ENCODE measurements at places on chromosomes 5 and 9.

DNA sequence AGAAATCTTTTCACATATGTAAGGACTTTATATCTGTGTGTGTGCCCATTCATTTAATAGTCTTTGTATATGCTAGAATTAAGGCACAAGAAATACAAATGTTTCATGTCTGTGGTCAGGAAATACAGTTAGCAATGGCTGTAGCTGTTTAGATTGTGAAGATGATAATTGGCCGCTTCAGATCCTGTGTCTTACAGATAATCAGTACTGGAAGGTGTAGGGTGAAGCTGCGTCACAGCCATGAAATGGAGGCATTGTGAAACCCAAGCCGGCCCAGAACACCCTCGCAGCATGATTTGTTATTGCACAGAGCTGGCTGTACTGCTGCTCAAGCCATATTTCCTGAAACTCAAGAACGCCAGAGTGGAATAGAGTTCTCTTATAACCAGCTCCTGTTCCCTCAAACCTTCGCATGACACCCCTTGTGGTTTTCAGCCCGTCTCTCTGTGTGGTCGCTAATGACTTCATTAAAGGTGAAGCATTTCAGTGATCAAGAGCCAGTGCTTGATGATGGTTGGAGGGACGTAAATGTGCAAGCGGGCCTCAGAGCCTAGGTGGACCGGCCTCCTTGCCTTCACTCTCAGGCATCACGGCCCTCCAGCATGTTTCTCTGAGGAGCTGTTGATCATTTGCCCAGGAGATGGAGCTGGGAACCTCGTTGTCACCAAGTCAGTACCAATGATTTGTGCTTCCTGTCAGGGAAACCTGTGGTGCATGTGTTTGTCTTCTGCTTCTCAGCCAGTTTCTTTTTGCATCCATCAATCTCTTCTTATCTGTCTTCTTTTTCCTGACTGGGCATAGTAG is 80.1 kb downstream of the F2RL2 start:
- peak; percentile 20 for DNase-seq

GRCh38 chr9:106707291-106707690 is 155.7 kb upstream of the ZNF462 start:
- DNase-seq: no peak

- no peak for DNase-seq
Observed at GRCh38 chr9:83330207-83331196, 207.7 kb downstream of the FRMD3 start.

DNA sequence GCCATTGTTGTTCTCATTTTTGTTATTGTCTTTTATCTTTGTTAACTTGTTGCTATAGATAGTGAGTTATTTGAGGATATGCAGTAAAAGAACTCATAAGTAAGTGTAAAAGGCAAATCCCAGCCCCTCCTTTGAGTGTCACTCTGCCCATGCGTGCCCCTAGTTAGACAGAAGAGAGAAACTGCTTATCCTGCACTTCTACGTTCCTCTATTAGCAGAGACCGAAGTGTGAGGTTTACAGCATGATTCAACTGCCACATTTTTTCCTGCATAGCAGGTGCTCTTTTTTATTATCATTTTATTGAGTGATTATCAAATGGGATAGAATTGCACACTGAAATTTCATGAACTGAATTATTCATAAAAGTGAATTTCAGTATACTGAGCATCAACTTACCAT is 12.0 kb upstream of the DNAH5 start:
- DNase-seq: no peak

- DNase-seq: no peak
Observed at GRCh38 chr5:82044010-82044409, 72.2 kb downstream of the ATG10 start.

DNA sequence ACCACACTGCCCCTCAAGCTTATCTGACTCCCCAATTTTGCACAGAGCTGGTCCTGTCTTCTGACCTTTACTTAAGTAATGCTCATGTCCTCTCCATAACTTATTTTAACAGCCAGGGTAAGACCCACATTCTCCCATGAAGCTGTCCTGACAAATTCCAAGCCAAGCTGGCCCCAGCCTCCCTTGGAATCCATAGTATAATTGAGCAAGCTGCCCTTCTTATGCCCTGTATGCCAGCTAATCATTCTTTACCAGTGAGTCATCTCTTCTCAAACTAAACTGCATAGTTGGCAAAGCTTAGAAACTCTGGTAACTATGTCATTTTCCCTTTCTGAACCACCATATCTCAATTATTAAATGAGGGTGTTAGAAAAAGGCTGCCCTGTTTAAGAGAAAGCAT is 92.4 kb downstream of the NFIB start:
- DNase-seq: no peak

GRCh38 chr5:39755986-39756385 is 331.2 kb upstream of the DAB2 start:
- DNase-seq: no peak

DNA sequence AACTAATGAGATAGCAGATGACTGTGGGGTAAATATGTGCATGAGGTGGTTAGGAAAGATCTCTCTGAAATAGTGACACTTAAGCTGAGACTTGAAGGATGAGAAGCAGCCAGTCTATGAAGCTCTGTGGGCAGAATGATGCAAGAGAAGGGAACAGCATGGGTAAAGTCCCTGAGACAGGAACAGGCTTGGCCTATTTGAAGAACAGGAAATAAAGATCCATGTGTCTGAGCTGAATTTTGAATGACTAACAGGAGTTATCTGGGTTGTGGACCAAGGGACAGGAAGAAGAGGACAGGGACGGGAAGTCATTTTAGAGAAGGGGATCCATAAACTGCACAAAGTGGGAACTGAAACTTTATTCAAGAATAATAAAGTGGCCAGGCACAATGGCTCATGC is 25.6 kb upstream of the HMGCS1 start:
- DNase-seq: no peak

- DNase-seq: no peak
Observed at GRCh38 chr9:135287627-135288026, 192.0 kb upstream of the PPP1R26 start.

DNA sequence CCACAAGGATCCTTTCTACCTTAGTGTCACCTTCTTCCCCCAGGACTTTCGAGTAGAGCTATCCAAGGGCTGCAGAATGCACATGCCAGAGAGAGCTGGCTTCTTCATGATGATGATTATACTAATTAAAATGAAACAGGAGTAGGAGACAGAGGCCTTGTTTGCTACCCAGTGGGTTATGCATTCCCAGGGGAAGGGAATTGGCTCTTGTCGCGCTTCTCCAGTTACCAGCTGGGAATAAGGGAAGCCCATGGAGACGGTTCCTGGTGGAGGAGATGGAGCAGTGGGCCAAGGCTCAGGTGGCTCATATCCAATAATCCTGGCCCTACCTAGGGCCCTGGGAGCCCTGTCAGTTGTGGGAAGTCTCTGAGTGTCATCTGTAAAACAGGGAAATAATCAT is 65.1 kb downstream of the WWC1 start:
- no peak for DNase-seq

DNA sequence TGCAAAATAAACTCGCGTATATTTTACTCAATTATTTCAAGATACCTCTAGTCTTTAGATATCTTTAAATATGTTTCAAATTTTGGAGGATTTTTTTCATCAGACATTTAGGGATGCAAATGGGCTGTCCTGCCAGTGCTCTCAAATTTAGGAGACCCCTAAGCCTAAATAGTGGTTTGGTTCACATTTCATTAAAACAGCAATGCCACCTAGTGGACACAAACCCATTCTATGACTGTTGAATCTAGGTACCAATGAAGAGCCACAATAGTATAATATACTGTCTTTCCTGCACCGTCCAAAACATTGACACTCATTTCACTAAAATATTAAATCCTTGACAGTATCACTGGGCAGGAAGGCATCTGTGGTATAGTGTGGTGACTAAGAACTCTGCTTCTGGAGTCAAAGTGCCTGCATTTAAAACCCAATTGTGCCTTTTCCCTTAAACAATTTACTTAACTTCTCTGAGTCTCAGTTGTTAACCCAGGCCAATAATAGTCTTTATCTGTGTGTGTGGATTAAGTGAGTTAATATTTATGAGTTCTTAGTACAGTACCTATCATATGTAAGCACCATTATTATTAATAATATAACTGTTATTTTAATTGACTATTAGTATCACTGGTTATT is 148.0 kb downstream of the RORB start:
- no peak for DNase-seq

- DNase-seq: no peak
Observed at GRCh38 chr9:129102791-129103594, 7.6 kb downstream of the CRAT start.

- DNase-seq: no peak
Observed at GRCh38 chr9:129237803-129238202, 59.7 kb upstream of the IER5L start.

- no peak for DNase-seq
Observed at GRCh38 chr5:121731377-121731776, 120.3 kb upstream of the FTMT start.

- DNase-seq: no peak
Observed at GRCh38 chr5:180084638-180085561, 13.3 kb upstream of the RNF130 start.

GRCh38 chr9:127390563-127390962 is 6.4 kb upstream of the SLC2A8 start:
- DNase-seq: no peak

- DNase-seq: no peak
Observed at GRCh38 chr5:171442287-171443042, 23.0 kb downstream of the FGF18 start.

GRCh38 chr5:77280036-77280435 is 69.6 kb downstream of the PDE8B start:
- DNase-seq: no peak

DNA sequence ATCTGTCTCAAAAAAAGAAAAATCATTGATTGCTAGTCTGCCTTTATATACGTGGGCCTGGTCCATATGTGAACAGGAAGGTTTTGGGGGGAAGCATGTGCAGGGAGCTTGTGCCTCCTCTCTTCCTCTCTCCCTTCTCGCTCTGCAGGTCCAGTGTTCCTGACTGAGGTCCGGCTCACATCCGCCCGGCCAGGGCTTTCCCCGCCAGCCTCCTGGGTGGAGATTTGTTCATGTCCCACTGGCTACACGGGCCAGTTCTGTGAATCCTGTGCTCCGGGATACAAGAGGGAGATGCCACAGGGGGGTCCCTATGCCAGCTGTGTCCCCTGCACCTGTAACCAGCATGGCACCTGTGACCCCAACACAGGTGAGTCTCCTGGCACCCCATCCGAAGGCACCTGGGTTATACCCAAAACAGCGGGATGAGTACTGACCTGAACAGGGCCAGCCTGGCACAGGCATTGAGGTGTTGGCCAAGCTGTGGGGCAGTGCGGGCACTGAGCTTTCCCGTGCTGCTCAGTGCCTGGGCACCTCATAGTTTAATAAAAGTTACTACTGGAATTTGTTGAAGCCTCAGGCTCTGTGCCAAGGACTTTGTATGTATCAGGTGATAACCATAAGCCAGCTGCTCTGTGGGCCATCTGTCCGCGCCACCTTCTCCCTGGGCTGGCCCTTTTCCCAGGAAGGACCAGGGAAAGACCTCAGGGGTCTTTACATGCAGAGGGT is 39.4 kb upstream of the AIF1L start:
- no peak for DNase-seq

GRCh38 chr9:134320126-134320867 is 6.0 kb upstream of the RXRA start:
- no peak for DNase-seq

- no peak for DNase-seq
Observed at GRCh38 chr9:120891245-120891883, 14.4 kb upstream of the PHF19 start.

DNA sequence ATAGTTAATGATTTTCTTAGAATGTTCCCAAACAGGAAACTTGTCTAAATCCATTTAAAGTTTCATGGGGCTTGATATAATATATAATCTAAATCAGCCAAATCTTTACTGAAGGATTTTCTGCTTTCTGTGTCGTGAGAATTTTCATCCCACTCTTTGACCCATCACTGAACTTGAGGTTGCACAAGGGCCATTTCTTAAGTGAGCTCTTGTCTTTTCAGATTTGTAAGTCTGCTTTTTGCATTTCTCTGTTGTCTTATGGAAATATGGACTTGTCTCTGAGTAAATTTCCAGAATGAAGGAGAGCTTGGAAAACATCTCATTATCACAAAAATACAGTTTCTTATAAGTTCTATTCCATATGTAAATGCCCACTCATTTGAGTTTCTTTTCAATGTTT is 149.2 kb upstream of the ARRDC3 start:
- DNase-seq: no peak

- no peak for DNase-seq
Observed at GRCh38 chr5:54621048-54621447, 103.5 kb downstream of the SNX18 start.

- DNase-seq: no peak
Observed at GRCh38 chr9:101275769-101276250, 109.0 kb downstream of the BAAT start.

DNA sequence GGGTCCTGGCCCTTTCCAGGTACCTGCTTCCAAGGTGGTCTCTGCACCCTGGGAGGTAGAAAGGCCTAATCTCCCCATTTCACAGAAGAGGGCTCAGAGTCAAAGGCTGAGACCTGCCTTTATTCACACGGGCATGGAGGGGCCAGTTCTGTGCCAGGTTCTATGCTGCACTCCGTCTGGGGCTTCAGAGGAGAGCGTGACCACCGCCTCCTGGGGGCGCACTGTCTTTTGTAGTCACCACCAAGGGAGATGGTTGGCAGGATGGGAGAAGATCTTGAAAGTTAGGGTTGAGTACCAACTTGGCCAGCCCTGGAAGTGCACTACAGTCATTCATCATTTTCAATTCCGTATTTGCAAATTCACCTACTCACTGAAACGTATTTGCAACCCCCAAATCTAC is 23.7 kb upstream of the PRDM12 start:
- no peak for DNase-seq

GRCh38 chr9:15711531-15711930 is 158.7 kb downstream of the CCDC171 start:
- DNase-seq: no peak

DNA sequence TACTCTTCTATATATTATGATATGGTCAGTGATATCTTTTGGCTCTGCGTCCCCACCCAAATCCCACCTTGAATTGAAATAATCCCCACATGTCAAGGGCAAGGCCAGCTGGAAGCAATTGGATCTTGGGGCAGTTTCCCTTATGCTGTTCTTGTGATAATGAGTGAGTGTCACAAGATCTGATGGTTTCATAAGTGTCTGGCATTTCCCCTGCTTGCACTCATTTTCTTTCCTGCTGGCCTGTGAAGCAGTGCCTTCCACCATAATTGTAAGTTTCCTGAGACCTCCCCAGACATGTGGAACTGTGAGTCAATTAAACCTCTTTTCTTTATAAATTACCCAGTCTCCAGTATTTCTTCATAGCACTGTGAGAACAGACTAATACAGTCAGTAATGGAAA is 45.0 kb upstream of the TNC start:
- DNase-seq: no peak

GRCh38 chr5:138503487-138504270 is 38.4 kb downstream of the EGR1 start:
- DNase-seq: no peak
